CD4-positive, alpha-beta T cell treated with Interleukin-4 for 1 hour (primary cell): ENCODE measurements at places on chromosomes 3 and 15.

DNA sequence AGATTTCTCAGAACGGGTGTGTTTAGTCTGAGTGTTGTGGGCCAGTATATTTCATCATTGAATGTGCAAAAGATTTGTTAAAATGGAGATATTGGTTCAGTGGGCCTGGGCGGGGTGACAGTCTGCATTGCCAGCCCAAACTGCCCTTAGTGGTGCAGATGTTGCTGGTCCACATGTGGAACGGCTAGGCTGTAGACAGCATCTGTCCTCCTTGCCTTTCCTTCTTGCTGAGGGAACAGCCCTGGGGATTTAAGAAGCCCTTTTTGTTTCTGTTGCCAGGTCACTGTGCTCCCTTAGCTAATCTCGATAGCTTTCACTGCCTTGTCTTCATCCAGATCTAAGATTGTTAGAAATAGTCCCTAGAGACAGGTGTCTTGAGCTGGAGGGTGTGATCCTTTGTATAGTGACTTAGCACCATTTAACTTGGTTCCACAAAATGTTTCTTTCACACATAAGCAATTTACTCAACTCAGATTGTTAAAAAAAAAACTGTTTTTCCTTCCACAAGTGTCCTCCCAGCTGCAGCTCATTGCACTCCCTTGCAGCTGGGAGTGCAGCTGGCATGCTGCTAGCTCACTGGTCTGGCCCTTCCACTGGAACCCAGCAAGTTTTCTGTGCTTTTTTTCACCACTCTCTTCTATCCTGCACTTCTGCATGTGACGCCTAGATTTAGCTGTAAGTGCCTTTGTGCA, 37.5 kb downstream of the GAP43 start:
- DNase-seq: no peak

- DNase-seq: no peak
These were observed 10.2 kb upstream of the DLG1 start for GRCh38 chr3:197308591-197308990.

DNA sequence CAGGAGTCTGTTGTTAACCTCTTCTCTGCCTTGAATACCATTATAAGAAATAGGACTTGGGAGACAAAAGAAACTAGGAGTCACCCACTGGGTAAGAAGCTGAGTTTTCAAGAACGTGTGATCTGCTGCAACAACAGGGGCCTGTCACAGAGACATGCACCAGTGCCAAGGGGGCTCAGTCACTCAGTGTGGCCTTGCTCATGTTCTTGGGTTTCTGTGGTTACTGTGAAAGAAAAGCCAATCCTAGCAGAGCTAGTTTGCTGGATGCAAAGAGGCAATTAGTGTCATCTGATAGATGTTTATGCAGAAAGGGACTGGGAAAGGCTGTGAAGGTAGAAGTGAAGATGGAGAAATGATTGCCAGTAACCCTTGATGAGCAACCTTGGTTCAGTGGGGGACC, 126.3 kb downstream of the IQCH start:
- DNase-seq: no peak

DNA sequence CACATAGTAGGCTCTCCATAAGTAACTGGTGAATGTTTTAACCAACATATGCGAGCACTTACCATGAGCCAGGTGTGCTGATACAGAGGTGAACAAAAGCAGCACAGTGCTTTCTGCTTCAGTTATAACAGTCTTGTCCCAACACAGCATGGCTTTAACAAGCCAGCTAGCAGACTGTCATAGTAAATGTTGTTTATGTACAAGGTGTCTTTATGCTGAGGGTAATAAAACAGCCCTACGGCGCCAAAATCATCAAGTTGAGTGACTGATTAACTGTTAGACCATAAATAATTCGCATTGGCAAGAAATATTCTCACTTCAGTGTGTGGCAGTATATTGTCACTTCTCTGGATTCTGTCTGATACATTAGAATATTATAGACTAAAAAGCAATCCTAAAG, 646.0 kb upstream of the CFAP20DC start:
- DNase-seq: no peak

DNA sequence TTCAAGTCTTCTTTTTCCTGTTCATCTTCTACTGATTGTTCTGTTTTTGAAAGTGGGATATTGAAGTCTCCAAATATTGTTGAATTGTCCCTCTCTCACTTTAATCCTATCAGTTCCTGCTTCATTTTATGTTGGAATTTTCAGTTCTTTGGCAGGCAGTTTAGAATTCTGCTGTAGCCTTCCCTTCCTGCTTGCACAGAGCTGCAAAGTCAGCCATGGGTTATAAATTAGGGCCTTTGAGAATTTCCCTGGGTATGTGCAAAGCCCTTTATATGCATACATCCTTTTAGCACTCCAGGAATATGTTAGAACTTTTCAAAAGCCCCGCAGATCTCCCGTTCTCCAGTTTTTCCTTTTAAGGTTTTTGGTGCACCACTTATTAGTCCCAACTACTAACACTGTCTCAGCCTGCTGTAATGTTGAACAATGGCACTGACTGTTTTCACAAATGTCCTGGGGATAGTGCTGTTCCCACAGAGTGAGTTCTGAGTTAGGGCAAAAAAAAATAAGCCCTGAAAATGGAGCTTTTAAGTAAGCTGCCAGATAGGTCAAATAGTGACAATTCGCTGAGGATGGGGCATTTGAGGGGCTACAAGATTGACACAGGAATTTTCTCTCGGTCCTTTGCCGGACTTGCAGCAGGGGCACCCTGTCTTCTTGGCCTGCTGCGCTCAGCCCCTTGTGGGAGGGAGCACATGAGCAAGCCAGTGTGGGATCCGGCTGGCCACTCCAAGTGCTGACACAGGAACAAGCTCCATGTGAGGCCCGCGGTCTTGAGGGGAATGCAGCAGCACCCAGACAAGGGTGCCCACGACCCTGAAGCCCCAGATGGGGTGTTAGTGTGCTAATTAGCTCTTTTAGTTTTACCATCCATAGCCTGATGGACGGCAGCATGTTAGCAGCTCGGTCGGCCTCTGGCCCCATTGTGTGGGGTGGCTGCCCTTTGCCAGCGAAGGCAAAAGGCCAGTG, 96.0 kb downstream of the VPS8 start:
- no peak for DNase-seq

GRCh38 chr15:38285456-38285855, 32.8 kb downstream of the SPRED1 start:
- DNase-seq: no peak

DNA sequence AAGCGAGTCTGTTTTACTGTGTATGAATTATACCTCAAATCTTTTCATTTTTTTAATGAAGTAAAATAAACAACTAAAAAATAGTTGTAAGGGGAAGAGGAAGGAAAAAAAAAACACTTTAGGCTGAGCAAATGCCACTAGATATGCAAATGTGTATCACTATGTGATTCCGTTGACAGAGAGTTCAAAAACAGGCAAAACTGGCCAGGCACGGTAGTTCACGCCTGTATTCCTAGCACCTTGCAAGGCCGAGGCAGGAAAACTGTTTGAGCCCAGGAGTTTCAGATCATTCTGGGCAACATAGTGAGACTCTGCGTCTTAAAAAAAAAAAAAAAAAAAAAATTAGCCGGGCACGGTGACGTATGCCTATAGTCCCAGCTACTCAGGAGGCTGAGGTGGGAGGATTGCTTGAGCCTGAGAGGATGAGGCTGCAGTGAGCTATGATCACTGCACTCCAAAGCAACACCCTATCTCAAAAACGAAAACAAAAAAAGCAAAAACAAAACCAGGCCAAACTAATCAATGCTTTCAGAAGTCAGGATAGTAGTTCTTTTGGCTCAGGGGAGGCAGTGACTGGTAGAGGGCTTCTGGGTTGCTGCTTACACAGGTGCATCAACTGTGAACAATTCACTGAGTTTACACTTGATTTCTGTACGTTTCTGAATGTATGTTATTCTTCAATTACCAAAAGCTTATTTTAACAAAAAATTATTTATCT, 7.4 kb downstream of the PRC1 start:
- DNase-seq: no peak

- no peak for DNase-seq
These were observed 113.7 kb downstream of the CHCHD6 start for GRCh38 chr3:126817781-126818180.

DNA sequence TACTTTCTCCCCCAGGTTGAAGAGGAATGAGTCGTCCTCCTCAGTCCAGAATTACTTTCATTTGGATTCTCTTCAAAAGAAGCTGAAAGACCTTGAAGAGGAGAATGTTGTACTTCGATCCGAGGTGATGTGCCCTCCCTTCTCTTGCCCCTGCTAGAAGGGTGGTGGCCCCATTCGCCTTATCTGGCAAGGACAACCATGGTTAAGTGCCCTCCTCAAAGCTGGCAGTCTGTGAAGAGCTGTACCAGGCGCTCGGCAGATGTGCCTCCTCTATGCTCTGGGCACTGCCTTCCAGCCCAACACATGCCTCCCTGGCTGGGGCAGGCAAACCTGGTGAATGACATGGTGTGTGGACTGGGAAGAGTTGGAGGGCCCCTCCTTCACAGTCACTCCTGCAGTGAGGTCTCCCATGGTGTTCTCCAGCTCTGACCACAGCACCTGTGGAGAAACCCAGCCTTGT, 77.0 kb downstream of the CCK start:
- DNase-seq: no peak

DNA sequence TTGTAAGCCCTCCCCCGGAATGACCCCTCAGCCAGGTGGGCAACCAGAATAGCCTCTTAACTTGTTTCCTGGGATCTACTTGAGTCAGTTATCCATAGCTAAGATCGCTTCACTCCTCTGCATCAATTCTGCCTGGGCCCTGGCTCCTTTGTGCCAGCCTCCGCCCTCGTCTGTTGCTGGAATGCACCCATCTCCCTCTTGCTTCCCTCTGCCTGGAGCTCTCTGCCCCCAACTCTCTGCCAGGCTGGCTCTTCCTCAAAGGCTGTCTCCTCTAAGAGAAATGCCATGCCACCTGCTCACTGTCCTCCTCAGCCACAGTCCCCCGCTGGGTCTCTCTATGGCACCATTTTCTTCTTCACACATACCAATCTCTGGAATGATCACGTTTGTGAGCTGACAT, 240.8 kb downstream of the ADAMTS17 start:
- no peak for DNase-seq

- no peak for DNase-seq
These were observed 37.3 kb upstream of the TNIK start for GRCh38 chr3:171497468-171497867.

- DNase-seq: no peak
These were observed 31.0 kb downstream of the ANP32A start for GRCh38 chr15:68789534-68790241.

- DNase-seq: peak; percentile 43
These were observed 28.8 kb downstream of the KNG1 start for GRCh38 chr3:186746008-186746407.

DNA sequence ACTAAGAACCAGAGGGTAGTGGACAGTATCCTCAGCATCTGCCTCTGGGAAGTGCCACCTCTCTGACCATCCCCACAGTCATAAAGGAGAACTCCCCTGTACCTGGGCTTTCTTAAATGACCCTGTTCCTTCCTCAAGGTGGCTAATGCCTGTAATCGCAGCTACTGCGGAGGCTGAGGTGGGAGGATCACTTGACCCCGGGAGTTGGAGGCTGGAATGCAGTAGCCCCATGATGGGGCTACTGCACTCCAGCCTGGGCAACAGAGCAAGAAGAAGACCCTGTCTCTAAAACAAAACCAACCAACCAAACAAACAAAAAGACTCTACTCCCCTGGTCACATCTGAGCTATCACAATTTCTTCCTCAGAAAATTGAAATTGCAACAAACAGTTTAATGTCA, 848 bp upstream of the BUB1B start:
- no peak for DNase-seq

- DNase-seq: no peak
These were observed 4.2 kb downstream of the NCBP2 start for GRCh38 chr3:196938124-196938523.

- no peak for DNase-seq
These were observed 2.8 kb downstream of the NR2E3 start for GRCh38 chr15:71812966-71813722.

- DNase-seq: no peak
These were observed 121.4 kb upstream of the ATP11B start for GRCh38 chr3:182671942-182672341.

GRCh38 chr15:35470441-35470840, 75.5 kb downstream of the DPH6 start:
- no peak for DNase-seq
